ENCODE measurements at places on chromosomes 2 and 18. TPM values are rescaled to one million over a fixed set of nuclear protein-coding genes. Genes with fewer than 3 reads are reported as not detected.

- H3K36me3 ChIP-seq = no peaks in the 10 kb centered on the region
- no peaks in the 10 kb centered on the region for H3K4me1 ChIP-seq
- H3K27ac ChIP-seq = no peak overlapping the region
- no peaks in the 10 kb centered on the region for H3K27me3 ChIP-seq
- no peak overlapping the region for H3K4me3 ChIP-seq
- DNase-seq = no peak
Measured at GRCh38 chr2:99903981-99904380, 238.4 kb downstream of the AFF3 start.

DNA sequence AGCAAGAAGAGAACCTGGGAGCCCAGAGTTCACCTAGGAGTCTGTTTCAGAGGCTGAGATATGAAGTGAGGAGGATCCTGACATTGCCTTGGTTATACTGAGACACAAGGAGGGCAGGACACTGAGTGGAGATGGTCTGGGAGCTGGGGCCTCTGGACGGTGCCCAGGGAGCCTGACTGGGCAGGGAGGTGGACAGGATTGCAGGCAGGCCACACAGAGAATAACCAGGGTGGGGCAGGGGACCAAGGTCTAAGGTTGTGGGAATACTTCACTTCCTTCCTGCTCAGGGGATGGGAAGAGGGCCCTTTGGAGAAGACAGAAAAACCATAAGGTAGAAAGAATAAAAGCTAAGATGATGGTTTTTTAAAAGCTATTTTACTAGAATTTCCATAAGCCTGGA lies 18.7 kb downstream of the EDAR start:
- H3K36me3 ChIP-seq = no peaks in the 10 kb centered on the region
- peaks cover 41% of the 10 kb centered on the region for H3K4me1 ChIP-seq
- no peak overlapping the region for H3K4me3 ChIP-seq
- H3K27ac ChIP-seq = no peak overlapping the region

DNA sequence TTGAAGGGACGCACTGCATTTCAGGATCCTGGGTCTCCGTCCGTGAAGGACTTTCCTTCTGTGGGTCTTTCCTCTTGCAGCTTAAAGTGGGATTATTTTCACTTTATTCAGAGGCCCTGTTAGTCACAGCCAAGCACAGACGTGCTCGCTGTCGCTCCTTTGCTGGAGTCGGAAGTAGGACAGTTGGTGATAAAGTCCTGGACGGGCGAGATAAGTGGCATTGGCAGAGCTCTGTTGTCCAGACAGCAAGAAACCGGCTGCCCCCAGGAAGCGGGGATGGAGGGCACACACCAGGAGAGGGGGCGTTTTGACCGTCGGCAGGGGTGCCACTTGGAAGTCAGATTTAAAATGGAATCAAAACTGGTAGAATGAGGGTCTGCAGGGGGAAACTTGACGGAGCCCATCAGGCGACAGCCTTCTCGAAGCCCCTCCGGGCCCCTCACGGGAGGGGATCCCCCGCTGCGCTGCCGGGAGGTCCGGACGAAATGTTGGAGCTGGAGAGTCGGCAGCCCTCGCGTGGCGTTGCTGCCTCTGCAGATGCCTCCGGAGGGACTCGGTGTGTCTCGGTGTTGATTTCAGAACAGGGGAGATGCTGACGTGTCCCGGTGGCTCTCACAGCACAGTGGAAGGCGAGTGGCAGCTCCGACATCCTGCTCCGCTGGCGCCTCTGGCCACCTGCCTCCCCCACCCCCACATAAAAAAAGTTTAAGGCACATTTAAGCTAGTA lies 124.2 kb downstream of the NFATC1 start:
- no peaks in the 10 kb centered on the region for H3K27me3 ChIP-seq
- H3K27ac ChIP-seq = no peak overlapping the region
- H3K36me3 ChIP-seq = no peaks in the 10 kb centered on the region
- peak overlapping the region; percentile 15 for H3K4me3 ChIP-seq
- peaks cover 91% of the 10 kb centered on the region for H3K4me1 ChIP-seq

GRCh38 chr2:148642891-148643416 lies 1.6 kb upstream of the EPC2 start:
- H3K4me3 ChIP-seq = no peak overlapping the region
- H3K27ac ChIP-seq = no peak overlapping the region
- no peaks in the 10 kb centered on the region for H3K36me3 ChIP-seq

DNA sequence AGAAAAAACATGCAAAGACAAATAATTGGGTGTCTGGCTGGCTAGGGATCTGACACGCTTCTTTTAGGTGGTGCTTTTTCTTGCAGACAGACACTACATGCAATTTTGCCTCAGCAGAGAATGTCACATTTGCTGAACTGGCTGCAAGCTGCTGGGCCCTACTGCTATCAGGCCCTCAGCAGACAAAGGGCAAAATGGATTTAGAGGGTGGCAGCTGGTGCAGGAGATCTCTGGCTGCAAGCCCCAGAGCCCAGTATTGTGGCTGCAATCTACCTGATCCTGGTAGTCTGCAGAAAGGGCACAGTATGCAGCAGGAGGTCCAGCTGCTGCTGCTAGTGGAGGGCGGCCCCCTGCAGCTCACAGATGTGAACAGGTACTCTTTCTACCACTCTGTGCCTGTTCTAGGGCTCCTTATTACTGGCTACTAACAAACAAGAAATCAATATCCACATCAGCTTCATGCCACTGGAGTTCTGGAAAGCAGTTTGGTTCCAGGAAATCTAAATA lies 796.7 kb upstream of the CELF4 start:
- no peak for DNase-seq
- no peaks in the 10 kb centered on the region for H3K4me1 ChIP-seq
- H3K4me3 ChIP-seq = no peak overlapping the region
- H3K27me3 ChIP-seq = no peaks in the 10 kb centered on the region

GRCh38 chr2:68489282-68489681 lies 21.9 kb downstream of the APLF start:
- DNase-seq = no peak
- H3K27me3 ChIP-seq = no peaks in the 10 kb centered on the region
- H3K27ac ChIP-seq = no peak overlapping the region
- no peaks in the 10 kb centered on the region for H3K36me3 ChIP-seq
- no peaks in the 10 kb centered on the region for H3K4me1 ChIP-seq

- H3K27ac ChIP-seq = no peak overlapping the region
- H3K36me3 ChIP-seq = no peaks in the 10 kb centered on the region
- no peak overlapping the region for H3K4me3 ChIP-seq
- H3K4me1 ChIP-seq = no peaks in the 10 kb centered on the region
Measured at GRCh38 chr18:75507636-75508035, 80.1 kb upstream of the SMIM21 start.

DNA sequence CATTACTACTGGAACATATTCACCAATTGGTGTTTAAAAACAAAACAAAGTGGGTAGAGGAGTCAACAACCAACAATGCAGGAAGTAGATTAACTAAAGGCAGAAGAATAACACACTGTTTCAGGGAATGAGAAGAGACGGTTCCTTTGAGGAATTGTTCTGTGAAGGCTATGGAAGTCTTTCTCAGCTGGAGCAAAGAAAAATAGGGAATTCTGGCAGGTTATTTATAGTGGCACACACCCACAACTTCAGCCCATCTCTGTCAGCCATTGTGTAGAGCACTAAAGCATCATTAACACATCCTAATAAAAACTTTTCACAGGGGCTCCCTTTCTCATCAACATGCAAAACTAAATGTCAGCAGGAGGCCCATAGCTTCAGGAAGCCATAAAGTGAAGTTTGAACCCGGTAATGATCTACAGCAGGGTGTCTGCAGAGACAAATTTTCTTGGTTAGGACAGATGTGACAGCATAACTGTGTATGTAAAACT lies 113.6 kb downstream of the CDH2 start:
- DNase-seq = no peak
- H3K4me1 ChIP-seq = no peaks in the 10 kb centered on the region
- no peak overlapping the region for H3K27ac ChIP-seq
- H3K36me3 ChIP-seq = no peaks in the 10 kb centered on the region
- H3K27me3 ChIP-seq = no peaks in the 10 kb centered on the region
- no peak overlapping the region for H3K4me3 ChIP-seq

- no peak overlapping the region for H3K27ac ChIP-seq
- H3K36me3 ChIP-seq = no peaks in the 10 kb centered on the region
Measured at GRCh38 chr18:11570073-11570588, 39.3 kb upstream of the SLC35G4 start.

- DNase-seq = no peak
- H3K27me3 ChIP-seq = no peaks in the 10 kb centered on the region
- H3K36me3 ChIP-seq = no peaks in the 10 kb centered on the region
- H3K4me1 ChIP-seq = no peaks in the 10 kb centered on the region
Measured at GRCh38 chr2:52475590-52475989, 1292.0 kb upstream of the CHAC2 start.

GRCh38 chr18:50312296-50313030 lies 25.0 kb upstream of the CXXC1 start:
- H3K27me3 ChIP-seq = no peaks in the 10 kb centered on the region
- no peak for DNase-seq
- H3K4me1 ChIP-seq = peaks cover 9% of the 10 kb centered on the region

DNA sequence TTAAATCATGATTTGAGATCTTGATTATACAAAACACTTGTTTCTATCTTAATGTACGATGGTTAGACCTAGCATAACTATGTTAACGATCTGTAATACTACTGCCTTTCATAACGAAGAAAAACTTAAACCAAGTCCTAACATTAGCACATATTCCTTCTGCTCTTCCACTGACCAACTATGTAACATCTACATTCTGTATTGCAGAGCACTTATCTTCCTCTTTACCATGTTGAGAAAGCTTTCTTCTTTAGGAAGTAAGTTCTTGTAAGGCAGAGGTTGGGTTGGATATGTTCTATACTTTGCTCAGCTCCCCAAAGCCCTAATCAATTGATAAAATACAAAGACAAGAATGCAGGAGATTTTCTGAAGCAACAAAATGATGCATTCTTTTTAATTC lies 7.9 kb upstream of the ZNF407 start:
- no peak overlapping the region for H3K4me3 ChIP-seq
- peaks cover 7% of the 10 kb centered on the region for H3K36me3 ChIP-seq
- peaks cover 4% of the 10 kb centered on the region for H3K4me1 ChIP-seq
- no peak overlapping the region for H3K27ac ChIP-seq
- H3K27me3 ChIP-seq = peaks cover 4% of the 10 kb centered on the region
- no peak for DNase-seq

DNA sequence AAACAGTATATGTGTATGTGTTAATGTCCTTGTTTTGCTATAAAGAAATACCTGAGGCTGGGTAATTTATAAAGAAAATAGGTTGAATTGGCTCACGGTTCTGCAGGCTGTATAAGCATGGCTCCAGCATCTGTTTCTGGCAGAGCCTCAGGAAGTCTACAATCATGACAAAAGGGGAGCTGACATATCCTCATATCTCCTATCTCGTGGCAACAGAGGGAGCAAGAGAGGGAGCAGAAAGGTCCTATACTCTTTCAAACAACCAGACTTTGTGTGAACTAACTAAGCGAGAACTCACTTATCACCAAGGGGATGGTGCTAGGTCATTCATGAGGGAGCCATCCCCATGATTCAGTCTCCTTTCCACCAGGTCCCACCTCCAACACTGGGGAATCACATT lies 13.0 kb downstream of the CALCRL start:
- H3K4me3 ChIP-seq = no peak overlapping the region
- H3K27me3 ChIP-seq = no peaks in the 10 kb centered on the region
- no peak for DNase-seq
- H3K36me3 ChIP-seq = no peaks in the 10 kb centered on the region
- H3K4me1 ChIP-seq = no peaks in the 10 kb centered on the region
- H3K27ac ChIP-seq = no peak overlapping the region

- no peaks in the 10 kb centered on the region for H3K4me1 ChIP-seq
- H3K4me3 ChIP-seq = no peak overlapping the region
- no peaks in the 10 kb centered on the region for H3K36me3 ChIP-seq
- H3K27ac ChIP-seq = no peak overlapping the region
Measured at GRCh38 chr18:37452682-37453385, 112.8 kb downstream of the CELF4 start.

DNA sequence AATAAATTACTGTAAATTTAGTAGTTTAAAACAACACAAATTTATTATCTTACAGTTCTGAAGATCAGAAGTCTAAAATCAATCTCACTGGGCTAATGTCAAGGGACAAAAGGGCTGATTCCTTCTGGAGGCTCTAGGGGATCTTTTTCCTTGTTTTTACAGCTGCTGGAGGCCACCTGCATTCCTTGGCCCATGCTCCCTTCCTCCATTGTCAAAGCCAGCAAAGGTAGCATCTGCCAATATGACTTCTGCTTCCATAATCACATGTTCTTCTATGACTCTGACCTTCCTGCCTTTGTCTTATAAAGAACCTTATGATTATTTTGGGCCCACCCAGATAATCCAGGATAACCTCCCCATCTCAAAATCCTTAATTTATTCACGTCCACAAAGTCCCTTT lies 46.0 kb upstream of the FAM136A start:
- H3K27ac ChIP-seq = no peak overlapping the region
- H3K4me3 ChIP-seq = no peak overlapping the region
- no peaks in the 10 kb centered on the region for H3K36me3 ChIP-seq

- peaks cover 11% of the 10 kb centered on the region for H3K36me3 ChIP-seq
- peak within 1 kb of the TSS; percentile 77 for H3K4me3 ChIP-seq
- no peaks in the 10 kb centered on the region for H3K27me3 ChIP-seq
- H3K4me1 ChIP-seq = peaks cover 21% of the 10 kb centered on the region
- peak; percentile 80 for DNase-seq
Measured at GRCh38 chr2:189674374-189675112, at the start of gene ANKAR. Gene ANKAR (plus strand): TSS chr2:189674670. CDS start chr2:189676491, 1,821 bp downstream.

- peak; percentile 4 for DNase-seq
- no peaks in the 10 kb centered on the region for H3K36me3 ChIP-seq
- H3K4me3 ChIP-seq = no peak overlapping the region
- H3K4me1 ChIP-seq = peaks cover 9% of the 10 kb centered on the region
- H3K27me3 ChIP-seq = peaks cover 3% of the 10 kb centered on the region
- H3K27ac ChIP-seq = no peak overlapping the region
Measured at GRCh38 chr2:198371921-198372543, 567.6 kb downstream of the PLCL1 start.

DNA sequence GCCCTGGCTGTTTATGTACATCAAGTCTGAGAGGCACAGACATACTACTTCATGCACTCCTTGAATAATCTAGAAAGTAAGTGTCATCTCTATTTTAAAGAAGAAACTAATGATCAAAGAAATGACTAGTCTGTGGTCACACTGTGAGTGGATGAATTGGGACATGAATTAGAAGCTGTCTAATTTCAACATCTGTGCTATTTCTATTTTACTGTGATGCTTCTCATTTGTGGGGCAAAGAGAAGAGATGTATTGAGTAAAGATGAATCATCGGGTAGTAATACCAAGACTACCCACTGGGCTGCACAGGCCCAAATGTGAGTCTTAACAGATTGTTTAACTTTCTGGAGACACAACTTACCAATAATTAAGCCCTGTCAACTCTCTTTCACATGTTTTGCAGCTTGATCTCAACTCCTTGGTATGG lies 42.4 kb upstream of the MTIF2 start:
- no peak for DNase-seq
- no peaks in the 10 kb centered on the region for H3K27me3 ChIP-seq
- H3K4me3 ChIP-seq = no peak overlapping the region
- no peaks in the 10 kb centered on the region for H3K4me1 ChIP-seq

SATB2 gene
- polyA plus RNA-seq = not detected

OR6B2 gene
- not detected for polyA plus RNA-seq

DSC2 gene
- not detected for polyA plus RNA-seq

RTP5 gene
- polyA plus RNA-seq = not detected

RTN4 gene
- 89.1 TPM for polyA plus RNA-seq

AQP12B gene
- not detected for polyA plus RNA-seq

IL37 gene
- polyA plus RNA-seq = not detected

FSHR gene
- not detected for polyA plus RNA-seq

STARD6 gene
- 0.46 TPM for polyA plus RNA-seq

NEURL3 gene
- polyA plus RNA-seq = not detected
